ENCODE measurements at places on chromosomes 12 and 14. TPM values are rescaled to one million over a fixed set of nuclear protein-coding genes. Genes with fewer than 3 reads are reported as not detected.

DNA sequence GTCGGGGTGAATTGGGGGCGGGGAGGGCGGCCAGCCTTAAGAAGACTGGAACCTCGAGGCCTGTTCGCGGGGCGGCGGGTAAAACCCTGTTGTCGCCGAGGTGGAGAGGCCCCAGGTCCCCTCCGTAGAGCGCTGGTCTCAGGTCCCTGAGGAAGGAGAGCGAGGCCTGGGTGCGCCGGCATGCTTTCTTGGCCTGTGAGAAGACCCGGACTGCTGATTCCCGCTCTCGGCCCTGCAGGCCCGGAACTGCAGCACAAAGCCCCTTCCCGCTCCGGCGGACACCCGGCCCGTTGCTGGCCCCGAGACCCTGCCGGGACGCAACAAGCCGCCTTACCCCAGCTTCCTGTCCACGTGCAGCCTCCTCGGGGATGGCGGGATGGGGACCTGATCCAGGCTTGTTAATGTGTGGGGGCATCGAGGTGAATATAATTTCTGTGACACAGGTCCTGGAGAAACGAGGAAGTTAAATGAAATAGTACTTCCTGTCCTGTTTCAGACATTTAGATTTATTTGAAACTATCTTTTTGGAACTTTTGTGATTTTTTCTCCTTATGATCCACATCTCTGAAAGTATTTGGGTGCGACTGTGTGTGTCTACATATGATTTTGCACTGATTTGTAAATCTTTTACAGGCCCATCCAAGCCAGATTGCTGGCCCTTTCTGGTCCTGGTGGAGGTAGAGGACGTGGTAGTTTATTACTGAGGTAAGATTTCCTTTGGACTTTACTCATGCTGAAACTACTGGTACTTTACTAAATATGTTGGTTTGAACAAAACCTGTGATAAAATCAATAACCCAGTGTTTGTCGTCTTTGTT lies 600 bp downstream of the PNN start:
- peak; percentile 92 for DNase-seq

- no peak for DNase-seq
Measured at GRCh38 chr12:622416-622815, 40.8 kb downstream of the NINJ2 start.

DNA sequence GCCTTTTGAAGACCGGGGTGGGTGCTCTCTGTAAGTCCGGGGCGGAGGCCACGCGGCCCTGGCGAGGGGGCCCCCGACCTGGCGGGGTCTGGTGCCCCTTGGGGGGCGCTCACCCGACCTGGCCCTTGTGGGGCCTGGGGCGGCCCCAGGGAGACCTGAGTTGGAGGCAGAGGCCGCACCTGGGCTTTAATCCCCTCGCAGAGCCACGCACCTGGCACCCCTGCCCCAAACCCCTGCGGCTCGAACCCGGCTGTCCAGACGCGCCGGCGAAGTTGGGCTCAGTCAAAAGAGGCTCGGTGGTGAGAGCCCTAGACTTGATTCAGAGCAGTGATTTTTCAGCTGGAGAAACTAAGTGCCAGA lies 267 bp downstream of the CFAP251 start:
- DNase-seq: no peak

- no peak for DNase-seq
Measured at GRCh38 chr14:61752626-61753025, 9.6 kb upstream of the SNAPC1 start.

DNA sequence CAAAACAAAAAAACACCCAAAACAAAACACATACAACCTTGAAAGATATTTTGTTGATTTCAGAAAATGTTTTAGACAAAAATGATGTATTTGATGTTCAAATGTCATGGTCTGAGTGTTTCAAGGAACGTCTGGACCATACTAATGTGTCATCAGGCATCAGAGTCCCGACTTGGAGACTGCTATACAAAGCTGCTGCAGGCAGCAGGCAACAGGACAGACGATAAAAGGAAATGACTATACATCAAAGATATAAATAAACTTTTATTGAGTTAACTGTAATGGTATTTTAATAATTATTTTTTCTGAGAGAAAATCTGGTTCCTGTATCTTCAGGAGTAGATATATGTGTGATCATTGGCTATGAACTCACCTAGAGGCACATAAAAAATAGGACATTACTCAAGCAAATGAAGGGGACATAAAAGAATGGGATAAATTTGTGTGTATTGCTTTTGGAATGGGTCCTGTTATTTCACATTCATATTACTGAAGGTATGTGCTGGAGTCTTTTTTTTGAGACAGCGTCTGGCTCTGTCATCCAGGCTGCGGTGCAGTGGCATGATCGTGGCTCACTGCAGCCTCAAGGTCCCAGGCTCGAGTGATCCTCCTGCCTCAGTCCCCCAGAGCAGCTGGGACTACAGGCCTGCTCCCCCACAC lies 87.3 kb upstream of the HECTD1 start:
- no peak for DNase-seq

GRCh38 chr12:32921397-32921796 lies 24.8 kb upstream of the PKP2 start:
- DNase-seq: no peak

DNA sequence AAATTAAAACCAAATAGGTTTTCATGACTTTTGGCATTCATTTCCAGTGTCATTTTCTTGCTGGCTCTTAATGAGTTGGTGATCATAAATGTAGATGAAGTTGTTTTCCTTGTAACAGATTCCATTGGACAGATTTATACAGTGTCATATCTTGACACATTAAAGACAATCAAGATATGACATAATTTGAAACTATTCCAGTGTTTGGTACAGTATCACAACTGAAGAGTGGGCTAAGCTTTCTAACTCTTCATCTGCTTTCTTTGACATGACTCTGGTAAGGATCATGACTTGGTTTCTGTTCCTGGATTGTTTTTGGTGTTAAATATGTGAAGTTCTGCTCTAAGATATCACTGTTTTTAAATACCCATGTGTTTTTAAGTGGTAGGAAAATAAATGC lies 289.6 kb downstream of the NAV3 start:
- DNase-seq: no peak

- DNase-seq: no peak
Measured at GRCh38 chr12:120674097-120674636, 12.8 kb upstream of the MLEC start.

DNA sequence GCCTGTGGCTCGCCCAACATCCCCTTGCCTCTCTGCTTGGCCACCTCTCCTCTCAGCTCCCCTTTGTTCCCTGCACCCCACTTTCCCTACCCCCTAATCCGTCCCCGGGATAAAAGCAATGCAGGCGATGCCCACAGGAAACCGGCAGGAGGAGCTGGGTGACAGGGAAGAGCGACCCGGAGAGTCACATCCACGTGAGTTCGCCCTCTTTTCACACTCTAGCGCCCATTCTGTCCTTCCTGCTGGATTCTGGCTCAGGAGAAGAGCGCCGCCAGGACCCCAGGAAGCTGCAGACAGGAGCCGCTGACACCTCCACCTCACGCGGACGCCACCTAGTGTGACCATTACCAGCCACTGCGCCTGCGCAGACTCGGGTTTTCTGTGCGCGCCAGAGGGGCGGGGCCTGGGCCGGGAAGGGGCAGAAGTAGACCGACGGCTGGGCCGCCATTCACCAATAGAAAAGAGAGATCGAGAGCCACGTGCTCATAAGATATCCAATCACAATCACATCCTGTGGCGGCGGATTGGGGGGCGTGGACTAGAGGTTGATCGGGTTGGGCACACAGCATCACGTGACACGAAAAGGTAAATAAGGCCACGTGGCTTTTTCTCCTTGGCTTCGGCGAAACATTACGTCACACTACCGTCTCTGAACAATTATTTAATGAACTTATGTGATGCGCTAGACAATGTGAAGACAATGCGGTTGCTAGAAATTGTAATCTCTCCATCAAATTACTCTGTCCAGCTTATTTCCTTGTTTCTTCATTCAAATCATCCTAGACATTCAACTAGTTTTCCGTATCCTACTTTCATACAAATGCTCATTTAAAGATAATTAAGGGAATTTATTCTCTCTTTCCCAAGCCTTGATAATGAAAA lies 10.1 kb downstream of the PLA2G1B start:
- DNase-seq: peak; percentile 99

DNA sequence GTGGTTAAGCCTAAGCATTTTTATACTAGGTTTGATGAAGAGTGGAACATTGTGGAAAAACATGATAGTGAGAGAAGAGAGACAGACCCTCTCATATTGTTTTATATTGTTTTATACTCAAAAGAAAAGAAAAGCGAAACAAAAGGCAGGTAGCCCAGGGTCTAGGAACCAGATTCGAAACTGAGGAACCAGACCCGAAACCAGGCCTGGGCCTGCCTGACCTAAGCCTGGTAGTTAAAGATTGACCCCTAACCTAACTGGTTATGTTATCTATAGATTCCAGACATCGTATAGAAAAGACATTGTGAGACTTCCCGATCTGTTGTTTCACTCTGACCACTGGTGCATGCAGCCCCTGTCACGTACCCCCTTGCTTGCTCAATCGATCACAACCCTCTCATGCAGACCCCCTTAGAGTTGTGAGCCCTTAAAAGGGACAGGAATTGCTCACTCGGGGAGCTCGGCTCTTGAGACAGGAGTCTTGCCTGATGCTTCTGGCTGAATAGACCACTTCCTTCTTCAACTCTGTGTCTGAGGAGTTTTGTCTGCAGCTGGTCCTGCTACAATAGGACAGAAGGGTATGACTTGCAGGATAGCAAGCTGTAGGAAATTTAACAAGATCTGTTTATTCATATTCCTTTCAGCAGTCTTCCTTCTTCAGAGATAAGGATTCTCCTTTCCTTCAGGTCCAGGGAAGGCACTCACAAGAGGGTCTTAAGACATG lies 147.1 kb upstream of the PLEKHA5 start:
- DNase-seq: no peak

- no peak for DNase-seq
Measured at GRCh38 chr14:65373016-65373670, 39.4 kb upstream of the FUT8 start.

DNA sequence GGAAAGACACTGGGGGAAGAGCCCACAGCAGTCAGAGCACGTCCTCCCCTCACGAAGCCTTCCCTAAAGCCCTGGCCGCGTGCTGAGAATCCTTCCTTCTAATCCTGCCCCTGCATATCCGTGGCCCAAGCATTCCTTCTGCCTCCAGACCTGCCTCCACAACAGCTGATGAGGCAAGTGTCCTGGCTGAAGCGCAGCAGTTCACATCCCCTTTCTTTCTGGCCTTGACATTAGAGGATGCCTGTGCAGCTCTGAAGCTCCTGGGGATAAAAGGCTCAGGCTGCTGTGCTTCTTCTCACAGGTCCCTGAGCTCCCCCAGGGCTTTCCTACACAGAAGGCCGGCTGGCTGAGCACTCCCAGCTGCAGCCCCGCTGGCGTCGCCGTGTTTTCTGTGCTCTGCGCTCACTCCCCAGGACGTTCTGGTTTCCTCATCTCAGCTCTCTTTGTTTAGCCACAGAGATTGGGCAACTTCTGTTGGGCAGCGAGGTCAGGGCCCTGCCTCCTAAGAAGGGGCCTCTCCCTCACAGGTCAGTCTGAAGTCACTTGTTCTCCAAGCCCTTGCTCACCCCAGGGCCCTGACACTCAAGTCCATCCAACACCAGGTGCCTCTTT lies 45.8 kb downstream of the NINJ2 start:
- peak; percentile 90 for DNase-seq

- DNase-seq: peak; percentile 60
Measured at GRCh38 chr12:10941916-10942607, 3.0 kb upstream of the TAS2R14 start.

DNA sequence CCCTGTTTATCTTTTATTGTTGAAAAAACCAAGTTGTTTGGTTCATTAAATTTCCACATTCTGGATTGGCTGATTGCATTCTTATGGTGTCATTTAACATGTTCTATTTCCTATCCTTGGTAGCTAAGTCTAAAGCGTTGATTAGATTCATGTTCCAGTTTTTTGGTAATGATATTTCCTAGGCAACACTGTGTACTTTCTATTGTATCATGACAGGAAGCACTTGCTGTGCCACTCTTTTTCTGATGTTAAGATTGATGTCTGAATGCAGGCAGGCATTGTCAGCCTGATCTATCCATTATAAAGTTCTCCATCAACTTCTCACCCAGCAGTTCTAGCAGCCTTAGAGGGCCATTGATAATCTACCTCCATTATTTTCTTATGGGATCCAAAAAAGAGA lies 91.1 kb upstream of the ARID2 start:
- DNase-seq: no peak

DNA sequence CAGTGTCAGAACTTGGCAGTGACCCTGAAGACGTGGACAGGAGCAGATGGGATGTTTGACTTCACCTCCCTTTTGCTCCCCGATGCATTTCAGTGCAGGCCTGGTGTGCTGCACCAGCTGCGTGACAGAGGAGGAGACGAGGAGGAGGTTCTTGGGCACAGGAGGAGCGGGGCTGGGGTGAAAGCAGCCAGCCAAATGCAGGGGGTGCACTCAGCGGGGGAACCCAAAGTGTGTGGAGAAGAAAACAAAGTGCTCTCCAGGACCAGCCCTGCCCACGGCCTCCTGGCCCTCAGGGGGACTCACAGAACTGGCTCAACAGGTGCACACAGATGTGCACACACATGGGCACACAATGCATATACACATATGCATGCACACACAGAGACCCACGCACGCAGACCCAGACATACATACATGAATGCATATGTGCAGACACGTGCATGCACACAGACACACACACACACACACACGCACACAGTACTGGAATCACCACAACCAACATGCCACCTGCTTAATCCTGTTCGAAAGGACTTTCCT lies 91.7 kb upstream of the SFSWAP start:
- peak; percentile 70 for DNase-seq

DNA sequence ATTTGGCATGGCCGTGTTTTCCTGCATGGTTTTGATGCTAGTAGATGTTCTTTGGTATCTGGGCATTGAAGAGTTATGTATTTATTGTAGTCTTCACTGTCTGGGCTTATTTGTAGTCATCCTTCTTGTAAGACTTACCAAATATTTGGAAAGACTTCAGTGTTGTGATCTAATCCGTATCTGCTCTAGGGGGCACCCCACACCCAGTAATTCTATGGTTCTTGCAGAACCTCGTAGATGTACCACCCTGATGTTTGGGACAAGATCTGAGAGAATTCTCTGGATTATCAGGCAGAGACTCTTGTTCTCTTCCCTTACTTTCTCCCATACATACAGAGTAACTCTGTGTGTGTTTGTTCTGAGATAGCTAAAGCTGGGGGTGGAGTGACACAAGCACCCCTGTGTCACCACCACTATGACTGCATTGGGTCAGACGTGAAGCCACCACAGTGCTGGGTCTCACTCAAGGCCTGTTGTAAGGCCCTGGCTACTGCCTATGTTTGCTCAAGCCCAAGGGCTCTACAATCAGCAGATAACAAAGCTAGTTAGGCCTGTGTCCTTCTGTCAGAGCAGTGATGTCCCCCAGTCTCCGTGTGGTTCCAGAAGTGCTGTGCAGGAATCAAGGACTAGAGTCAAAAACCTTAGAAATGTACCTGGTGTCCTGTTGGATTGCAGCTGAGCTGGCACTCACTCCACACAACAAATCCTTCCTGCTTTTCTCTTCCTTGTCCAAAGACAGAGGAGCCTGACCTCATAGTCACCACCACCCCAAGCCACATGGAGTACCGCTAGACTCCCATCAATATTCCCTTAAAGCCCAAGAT lies 9.6 kb downstream of the RDH16 start:
- DNase-seq: no peak

- DNase-seq: no peak
Measured at GRCh38 chr12:117685110-117685926, 283.5 kb downstream of the KSR2 start.

GRCh38 chr12:111816065-111816615 lies 25.9 kb upstream of the MAPKAPK5 start:
- no peak for DNase-seq

Gene BICDL1
- polyA plus RNA-seq: 7.0 TPM

Gene LRIG3
- 1.3 TPM for polyA plus RNA-seq

Gene KCNH3
- polyA plus RNA-seq: 0.33 TPM

Gene CLEC14A
- 10.0 TPM for polyA plus RNA-seq

Gene ANKLE2
- 25.7 TPM for polyA plus RNA-seq

Gene DNAJC22
- polyA plus RNA-seq: 0.10 TPM

Gene OTX2
- not detected for polyA plus RNA-seq

Gene LHX5
- polyA plus RNA-seq: not detected

Gene KRT77
- polyA plus RNA-seq: 0.03 TPM

Measured in spleen (tissue), 13 donors.